ENCODE measurements at places on chromosomes 1 and 21.

DNA sequence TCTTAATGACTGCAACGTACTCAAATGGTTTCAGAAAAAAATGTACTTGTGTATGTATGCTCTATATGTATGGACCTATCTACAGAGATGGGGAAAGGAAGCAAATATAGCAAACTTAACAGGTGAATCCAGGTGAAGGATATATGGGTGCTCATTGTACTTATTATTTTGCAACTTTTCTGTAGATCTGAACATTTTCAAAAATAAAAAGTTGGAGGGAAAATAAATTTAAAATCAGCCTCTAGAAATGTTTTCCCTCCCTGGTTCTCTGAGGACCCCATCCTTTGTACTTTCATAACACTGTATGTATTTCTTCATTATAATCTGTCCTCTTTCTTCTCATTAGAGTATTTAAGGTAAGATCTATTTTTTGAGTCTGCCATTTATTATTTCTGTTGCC is 17.9 kb downstream of the FMO5 start:
- DNase-seq = no peak

- DNase-seq = no peak
These were observed 235.2 kb downstream of the RPS6KC1 start for GRCh38 chr1:213286235-213286634.

DNA sequence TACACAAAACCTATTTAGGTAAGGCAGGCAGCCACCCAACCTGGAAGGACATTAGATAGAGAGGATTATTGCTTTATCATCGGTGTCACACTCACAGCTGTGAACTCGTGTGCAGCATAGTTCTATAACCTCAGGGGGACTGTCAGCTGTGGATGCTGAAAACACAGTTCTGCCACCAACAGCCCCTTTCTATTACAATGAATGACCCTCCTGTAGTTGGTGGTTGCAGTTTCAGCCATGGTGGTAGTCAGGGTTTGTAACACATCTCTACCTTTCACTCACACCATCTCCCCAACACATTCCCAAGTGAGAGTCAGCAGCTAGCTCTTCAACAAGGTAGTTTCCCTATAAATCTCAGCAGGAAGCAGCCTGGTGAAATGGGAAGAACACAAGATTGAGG is 136.8 kb downstream of the ZC3H11B start:
- no peak for DNase-seq

DNA sequence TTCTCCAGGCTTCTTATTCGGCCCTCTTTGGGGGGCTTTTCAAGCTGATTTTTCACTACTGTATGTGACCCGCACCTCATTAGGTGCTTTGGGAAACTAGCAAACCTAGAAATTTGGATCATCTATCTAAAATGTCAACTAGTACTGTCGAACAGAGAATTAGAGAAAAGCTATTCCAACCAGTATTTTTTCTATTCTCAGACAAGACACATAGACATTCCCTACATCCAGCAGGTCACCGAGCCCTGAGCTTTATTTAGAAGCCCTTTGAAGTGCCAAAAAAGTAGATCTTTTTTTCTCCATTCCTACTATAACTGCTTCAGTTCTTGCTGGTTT is 310 bp upstream of the SSR2 start:
- no peak for DNase-seq

- no peak for DNase-seq
These were observed 42.1 kb downstream of the DMRTB1 start for GRCh38 chr1:53501065-53502005.

GRCh38 chr21:15282665-15283064 is 217.9 kb upstream of the NRIP1 start:
- no peak for DNase-seq

GRCh38 chr1:1941868-1942752 is 23.0 kb upstream of the TMEM52 start:
- no peak for DNase-seq

GRCh38 chr1:241997401-241997998 is 1.4 kb downstream of the MAP1LC3C start:
- no peak for DNase-seq

GRCh38 chr1:93614986-93615581 is 66.6 kb downstream of the BCAR3 start:
- DNase-seq = peak; percentile 66

- DNase-seq = no peak
These were observed 10.8 kb upstream of the PTPRC start for GRCh38 chr1:198628067-198628455.

- DNase-seq = no peak
These were observed 141.1 kb downstream of the KCNH1 start for GRCh38 chr1:210992837-210993236.

- peak; percentile 92 for DNase-seq
These were observed at the start of gene DPM3 for GRCh38 chr1:155139895-155140629. Gene DPM3 (minus strand): TSS chr1:155140531. CDS start chr1:155140240, 291 bp downstream.

DNA sequence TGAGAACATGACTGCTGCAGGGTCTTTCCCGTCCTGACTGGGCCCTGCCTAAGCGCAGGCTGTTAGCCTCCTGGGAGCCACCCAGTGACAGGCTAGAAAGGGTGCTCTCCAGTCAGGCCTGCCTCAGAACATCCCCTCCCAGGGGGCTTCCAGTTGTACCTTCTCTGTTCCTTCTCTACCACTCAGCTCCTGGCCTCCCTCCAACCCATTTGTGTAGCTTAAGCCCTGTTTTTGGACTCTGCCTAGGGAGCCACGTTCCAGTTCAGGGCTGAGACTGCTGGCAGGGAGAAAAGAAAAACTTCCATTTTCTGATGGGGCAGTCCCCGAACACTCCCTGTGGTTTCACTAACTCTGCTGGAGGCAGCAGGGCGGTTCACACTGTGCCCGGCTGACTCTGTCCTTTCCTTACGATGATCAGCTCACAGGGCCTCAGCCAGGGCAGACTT is 15.3 kb upstream of the POU3F1 start:
- DNase-seq = no peak

DNA sequence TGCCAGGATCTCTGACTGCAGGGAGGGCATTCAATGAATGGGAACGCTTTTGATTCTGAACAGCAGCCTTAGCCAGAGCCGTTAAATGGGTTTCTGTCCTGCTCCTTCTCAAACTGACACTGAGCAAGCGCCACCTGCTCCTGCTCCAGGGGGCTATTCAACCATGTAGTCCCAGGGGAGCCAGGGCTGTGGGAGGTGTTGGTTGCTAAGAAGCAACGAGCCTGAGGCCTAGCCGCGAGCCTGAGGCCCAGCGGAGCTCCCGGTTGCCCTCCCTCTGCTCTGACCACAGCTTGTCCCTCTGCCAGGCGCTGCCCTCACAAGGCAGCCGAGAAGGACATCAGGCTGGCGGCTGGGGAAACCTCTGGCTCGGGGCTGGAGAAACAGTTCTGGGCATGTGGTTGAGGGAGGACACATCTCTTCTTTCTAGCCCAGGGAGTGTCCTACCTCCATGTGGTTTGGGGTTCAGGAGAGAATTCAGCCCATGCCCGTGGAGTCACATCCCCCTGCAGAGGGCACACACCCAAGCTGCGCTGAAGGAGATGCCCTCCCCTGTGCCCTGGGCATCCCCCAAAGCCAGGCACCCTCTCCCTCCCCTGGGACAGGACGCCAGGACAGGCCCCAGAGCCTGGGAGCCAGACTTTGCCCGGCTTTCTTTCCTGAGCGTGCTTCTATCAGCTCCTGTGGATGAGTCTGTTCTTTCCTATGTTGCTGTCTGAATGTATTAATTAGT is 18.0 kb downstream of the PCP4 start:
- DNase-seq = no peak

- no peak for DNase-seq
These were observed 14.4 kb upstream of the TTC39A start for GRCh38 chr1:51344602-51345299.

DNA sequence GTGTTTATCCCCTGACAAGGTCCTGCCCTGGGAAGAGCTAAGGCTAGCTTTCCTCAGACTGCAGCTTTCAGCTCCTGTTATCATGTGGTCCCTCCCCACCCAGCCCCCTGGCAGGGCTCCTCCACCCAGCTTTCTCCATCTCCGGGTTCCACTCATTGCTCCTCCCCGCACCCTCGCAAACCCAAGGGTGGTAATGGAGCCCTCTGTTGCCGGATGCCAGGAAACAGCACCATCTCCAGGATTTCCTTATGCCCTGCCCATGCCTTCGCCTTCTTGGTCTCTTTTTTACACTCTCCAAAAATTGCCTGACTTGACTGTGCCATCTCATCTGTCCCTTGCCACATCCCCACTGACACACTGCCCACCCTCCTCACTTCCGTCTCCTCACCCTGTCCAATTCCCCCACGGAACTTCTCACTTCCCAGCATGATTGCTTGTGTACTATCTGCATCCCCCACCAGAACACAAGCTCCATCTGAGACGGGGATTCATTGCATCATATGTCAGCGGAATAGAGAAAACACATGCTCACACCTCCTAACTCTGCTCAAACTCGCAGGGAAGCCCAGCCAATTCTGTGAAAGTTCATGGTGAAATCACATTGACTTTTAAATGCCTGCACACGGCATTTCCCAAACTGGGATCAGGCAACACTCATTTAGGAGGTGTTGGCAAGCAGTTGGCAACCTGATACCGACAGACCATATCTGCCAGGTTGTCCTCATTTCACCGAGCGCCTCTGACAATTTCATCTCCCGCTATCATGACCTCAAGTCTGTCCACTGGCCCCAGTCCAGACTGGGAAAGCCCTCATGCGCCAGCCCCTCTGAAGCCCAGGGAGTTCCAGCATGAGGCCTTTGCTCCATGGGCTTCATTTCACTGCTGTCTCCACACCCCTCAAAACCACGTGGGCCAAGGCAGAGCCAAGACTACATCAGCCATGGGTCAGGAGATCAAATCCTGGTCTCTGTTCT is 201.1 kb downstream of the MATN1 start:
- DNase-seq = no peak

DNA sequence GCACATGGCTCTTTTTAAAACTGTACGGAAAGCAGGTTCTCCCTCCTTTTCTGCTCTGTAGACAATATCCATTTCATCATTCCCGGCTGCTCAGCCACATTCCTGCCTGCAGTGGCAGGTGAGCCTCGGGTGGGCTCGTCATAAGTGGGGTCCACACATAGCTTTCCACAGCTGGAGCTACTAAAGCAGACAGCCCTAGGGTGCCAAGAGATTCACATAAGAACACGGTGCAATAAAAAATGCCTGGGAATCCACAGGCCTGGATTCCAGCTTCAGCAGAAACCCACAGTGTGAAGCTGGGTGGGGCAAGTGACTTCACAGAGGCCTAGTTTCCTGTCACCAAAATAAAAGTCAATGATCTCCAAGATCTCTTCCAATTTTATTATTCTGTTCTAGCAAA is 96.4 kb downstream of the MIS18A start:
- no peak for DNase-seq

DNA sequence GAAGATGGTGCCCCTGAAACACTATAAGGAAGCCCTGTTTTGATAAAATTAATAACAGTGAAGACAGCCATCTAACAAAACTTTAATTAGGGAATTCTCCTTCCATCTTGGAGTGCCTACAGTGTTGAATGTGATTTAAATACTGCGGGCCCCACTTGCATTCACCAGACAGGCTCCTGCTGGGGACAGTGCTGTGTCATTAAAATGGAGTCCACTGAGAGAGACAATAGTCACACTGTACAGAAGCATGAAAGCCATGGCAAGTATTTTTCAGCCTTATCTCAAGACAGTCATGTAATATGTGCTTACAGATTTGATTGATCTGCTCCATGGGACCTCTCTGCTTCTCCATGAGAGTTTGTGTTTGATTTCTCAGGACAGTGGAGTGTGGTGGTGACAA is 29.7 kb upstream of the ZBTB18 start:
- no peak for DNase-seq

DNA sequence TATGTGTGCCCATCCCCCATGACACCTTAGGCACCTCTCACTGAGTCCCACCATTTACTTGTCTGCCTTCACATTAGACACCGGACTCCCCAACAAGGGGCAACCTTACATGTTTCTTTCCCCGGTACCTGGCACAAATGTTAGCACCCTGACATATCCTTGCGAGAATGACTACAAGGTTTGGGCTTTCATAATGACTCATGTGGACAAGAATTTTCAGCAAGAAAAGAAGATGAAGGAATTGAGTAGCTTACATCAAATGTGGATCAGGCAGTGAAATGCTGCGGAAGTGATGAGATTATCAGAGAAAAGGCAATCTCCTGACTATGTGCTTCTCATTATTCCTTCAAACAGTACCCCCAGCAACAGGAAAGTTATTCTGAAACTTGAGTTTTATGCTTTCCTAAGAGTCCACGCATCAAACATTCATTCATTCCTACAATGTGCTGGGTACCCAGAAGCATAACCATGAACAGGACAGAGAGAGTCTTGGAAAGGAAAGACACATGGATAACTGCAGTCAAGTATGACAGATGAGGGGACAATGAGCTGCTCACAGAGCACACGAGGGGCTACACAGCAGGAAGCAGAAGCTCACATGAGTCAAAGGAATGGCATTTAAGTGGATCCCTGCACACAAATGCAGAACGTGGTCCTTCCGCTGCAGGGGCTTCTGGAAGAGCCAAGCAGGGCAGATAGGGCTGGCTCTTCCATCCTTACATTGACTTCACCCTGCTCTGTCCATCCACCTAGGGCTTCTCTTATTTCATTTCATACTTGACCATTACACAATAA is 112.1 kb downstream of the PCNX2 start:
- no peak for DNase-seq

DNA sequence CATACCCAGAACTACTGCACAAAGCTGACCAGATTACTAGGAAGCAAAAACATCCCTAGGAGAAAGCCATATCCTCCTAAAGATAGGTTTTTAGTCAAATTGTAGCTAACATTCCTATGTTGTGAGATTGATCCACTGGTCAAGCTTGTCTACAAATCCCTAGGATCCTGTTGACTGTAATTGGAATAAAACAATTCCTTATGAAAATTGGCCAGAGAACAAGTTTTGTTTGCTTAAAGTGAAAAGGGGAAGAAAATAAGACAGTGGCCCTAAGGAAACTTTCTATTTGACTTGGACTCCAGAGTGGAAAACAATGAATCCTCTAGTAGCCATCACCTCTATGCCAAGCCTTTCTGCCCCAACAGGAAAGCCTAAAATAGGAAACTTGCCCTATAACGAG is 645.2 kb upstream of the USP24 start:
- no peak for DNase-seq

DNA sequence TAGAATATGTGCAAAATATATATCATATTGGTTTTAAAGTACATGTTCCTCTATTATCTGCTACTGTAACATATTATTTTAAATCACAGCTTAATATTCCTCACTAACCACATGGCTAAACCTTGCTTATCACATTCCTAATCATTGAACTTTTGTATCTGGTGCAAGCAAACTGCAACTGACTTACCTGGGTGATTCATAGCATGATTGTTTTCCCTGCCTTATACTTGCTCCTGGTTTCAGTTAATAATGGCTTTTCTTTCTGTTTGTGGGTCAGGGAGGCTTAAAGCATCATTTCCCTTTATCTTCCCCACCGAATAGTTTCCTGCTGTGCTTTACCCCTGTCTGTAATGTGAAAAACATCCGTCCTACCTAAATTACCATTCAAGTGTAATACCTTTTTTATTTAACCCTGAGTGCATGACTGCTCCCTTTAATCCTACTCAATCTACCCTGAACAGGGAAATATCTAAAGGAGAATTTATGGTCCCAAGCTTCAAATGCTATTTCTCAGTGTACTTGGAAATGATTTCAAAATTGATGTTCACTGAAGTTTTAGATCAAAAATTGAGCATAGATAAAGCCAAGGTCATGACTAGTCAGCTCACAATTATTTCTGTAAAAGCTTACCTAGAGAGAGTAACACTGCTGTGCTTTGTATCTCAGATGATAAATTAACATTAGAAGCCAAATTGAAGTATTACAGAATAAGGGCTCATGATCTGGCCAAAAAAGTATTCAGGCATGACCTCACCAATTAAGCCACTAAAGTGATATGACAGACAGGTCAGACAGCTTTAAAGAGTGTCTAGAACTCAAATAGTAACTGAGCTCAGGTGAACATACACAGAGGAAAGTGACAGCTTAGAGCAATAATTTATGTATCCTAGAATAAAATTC is 507.1 kb downstream of the BRINP3 start:
- DNase-seq = no peak

GRCh38 chr1:66422804-66423203 is 111.1 kb upstream of the SGIP1 start:
- no peak for DNase-seq
